ENCODE measurements at places on chromosomes 5 and 9. TPM values are rescaled to one million over a fixed set of nuclear protein-coding genes. Genes with fewer than 3 reads are reported as not detected.

- no peak overlapping the region for H3K4me3 ChIP-seq
- peaks cover 23% of the 10 kb centered on the region for H3K4me1 ChIP-seq
- no peak for DNase-seq
- H3K36me3 ChIP-seq = no peaks in the 10 kb centered on the region
- H3K27me3 ChIP-seq = no peaks in the 10 kb centered on the region
Measured at GRCh38 chr5:154273028-154273617, 82.6 kb downstream of the GALNT10 start.

The PTGER4 gene
- total RNA-seq = 31.2 TPM

DNA sequence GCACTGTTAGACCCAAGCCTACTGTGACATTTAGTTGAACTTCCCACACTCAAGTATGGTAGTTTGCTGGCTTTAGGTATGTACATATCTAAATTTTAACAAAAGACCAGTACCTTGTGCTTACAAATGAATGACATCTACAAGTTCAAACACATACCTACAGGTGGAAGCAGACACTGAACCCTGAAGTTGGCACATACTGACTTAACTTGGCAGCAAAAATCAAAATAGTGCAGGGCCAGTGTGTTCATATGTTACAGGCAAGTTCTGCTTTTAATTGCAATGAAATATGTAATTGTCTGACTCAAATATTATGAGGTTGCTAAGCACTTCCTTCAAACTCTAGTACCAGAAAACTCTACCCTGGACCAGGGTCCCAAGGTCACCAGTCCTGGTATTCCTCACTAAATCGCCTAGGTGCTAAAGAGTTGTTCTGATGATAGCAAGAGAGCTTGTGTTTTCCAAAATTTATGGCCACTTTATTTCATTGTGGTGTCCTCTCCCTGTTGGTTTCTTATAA, 77.4 kb downstream of the MEGF10 start:
- no peaks in the 10 kb centered on the region for H3K36me3 ChIP-seq
- DNase-seq = no peak
- H3K4me1 ChIP-seq = no peaks in the 10 kb centered on the region
- H3K27ac ChIP-seq = no peak overlapping the region
- H3K27me3 ChIP-seq = peaks cover 11% of the 10 kb centered on the region

- H3K36me3 ChIP-seq = no peaks in the 10 kb centered on the region
- H3K27ac ChIP-seq = no peak overlapping the region
- H3K27me3 ChIP-seq = no peaks in the 10 kb centered on the region
- DNase-seq = no peak
Measured at GRCh38 chr5:151612689-151613427, 21.7 kb upstream of the FAT2 start.
